Metanephros (tissue), 2 donors: ENCODE measurements at places on chromosomes 3 and 15. TPM values are rescaled to one million over a fixed set of nuclear protein-coding genes. Genes with fewer than 3 reads are reported as not detected.

The BFSP2 gene
- not detected for total RNA-seq

The GPR176 gene
- 14.4 TPM for total RNA-seq

The MYO1E gene
- total RNA-seq = 89.9 TPM

The ITIH1 gene
- 0.41 TPM for total RNA-seq
